ENCODE measurements at places on chromosomes 6 and 20.

- no peak for DNase-seq
These were observed 292.1 kb downstream of the CDC5L start for GRCh38 chr6:44679438-44680201.

DNA sequence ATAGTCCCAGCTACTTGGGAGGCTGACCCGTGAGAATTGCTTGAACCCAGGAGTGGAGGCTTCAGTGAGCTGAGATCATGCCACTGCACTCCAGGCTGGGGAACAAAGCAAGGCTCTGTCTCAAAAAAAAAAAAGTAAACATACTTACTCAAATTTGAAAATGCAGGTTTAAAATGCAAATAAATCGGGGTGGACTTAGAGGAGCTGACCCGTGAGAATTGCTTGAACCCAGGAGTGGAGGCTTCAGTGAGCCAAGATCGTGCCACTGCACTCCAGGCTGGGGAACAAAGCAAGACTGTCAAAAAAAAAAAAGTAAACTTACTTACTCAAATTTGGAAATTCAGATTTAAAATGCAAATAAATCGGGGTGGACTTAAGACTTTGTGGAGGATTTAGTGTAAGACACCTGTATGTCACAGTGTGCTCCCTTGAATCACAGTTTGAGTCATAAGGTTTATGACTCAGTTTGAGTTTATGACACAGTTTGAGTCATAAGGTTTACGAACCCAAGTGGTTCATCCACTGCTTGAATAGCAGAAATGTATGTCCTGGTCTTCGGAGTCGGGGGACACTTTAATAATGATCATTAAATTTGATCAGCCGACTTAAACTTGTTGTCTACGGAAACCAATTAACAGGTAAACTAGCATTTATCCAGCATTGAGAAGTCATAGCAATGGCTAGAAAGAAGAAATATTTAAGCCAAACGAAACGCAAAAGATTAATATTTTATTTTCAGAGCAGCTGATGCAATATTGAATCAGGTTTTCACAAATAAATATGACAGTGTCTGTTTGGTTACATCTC is 6.8 kb upstream of the MRPS10 start:
- no peak for DNase-seq

DNA sequence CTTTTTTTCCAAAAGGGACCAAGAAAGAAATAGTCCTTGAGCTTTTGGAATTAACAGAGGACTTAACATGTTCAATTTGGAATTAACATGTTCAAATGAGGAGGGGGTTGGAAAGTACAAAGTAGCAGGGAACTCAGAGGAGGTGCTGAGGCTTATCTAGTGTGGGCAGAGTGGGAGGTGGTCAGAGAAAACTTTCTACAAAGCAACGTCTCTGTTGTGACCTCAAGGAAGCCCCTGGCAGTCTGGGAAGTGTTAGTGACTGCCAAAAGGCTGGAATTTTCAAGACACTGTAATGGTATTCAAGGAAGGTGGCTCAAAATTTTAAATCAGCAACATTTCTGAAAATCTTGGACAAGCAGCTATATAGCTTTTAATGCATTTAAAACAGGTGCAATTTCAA is 7.3 kb downstream of the ECI2 start:
- no peak for DNase-seq

DNA sequence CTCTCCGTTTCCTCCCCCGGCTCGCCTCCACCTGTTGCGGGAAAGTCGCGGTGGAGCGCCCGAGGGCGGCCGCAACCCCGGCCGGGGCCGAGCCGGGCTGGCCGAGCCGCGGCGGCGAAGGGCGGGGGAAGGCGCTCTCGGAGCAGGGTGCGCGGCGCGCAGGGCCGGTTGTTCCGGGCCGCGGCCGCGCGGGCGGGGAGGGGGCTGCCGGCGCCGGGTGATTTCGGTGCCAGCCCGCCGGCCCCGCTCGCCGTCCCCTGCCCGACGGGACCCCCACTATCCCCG is 235 bp downstream of the MAP7 start:
- no peak for DNase-seq

DNA sequence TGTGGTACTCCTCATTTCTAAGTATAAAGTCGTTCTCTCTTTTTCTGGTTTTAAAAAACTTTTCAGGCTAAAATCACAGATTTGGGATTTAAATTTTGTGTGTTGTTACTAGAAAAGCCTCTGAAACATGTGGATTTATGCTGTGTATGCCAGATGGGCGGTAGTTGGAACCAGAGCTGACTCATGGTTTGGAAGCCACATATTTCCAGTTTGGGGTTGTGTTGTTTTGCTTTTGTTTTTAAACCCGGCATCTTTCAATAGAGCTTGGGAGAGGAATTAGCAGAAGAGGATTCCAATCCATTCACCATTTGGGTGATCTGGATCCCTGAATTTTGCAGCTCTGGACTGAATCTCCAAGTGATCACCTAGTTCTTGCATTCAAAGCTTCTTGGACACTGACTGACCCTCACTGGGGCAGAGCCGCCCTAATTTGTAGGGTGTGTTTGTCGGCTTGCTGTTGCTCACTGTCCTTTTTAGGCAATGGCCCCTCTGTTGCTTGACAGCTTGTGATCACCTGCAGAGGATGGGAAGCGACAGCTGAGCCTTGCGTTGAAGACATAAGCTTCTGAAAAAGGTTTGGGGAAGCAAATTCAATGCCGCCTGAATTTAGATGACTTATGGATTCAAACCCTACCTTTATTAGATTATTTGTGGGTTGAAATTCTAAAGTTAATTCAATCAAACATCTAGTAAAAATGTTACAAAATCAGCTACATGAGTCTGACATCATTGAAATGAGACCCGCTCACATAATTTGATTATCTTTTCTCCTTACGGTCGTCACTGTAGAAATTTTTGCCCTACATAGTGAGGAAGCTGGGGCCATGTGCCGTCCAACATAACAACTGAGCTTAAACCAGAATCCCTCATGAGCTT is 79.9 kb upstream of the CD83 start:
- DNase-seq, result no peak

DNA sequence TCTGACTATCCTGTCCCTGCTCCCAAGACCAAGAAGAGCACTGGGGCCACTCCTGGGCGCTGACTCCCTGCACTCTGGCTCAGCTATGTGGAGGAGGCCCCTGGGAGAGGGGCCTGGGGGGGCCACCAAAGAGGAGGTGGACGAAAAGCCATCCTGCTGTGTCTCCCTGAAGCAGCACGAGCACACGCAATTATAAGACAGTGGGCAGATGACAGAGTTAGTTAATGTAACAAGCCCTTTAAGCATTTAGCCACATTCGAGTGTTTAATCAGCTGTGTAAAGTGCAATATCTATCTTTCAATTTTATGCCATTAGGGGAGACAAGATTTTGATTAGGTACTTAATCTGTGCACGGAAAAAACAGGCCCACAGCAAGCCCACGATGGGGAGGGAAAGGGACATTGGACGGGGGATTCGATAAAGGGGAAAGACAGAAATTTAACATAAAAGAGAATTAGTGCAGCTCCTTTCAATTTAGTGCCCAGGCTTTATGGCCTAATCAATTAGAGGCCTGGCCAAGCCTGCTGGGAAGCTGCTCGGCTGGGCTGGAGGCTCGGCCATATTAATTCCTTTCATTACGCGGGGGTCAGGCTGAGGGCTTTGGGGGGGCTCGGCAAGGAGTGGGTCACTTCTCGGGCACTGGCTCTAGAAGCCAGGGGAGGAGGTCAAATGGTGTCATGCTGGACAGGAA is 286.2 kb downstream of the DHX35 start:
- no peak for DNase-seq

DNA sequence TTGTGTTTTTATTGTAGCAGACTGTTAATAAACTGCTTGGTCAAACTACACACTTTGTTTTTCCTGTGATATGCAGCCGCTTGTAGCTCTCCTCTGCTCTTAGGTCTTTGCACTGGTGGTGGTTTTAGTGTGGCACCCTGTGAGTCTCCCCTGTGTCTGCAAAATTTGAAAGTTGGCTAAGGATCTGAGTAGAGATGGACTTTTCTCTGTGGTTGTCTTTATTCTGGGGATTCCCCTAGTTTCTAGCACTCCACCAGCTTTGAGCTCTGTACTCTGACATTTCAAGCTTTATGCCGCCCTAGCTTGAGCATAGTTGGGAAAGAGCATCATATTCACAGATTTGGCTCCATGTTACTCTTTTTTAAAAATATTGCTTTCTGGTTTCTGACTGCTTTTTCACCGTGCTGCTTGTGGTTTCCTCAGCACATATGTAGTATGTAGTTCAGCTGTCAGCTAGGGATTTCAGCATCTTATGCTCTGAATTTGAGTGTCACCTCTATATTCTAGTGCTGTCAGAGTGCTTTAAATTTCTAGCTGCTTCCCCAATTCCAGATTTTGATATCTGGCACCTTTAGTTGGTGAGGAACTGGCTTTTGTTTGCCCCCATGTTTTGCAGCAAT is 25.4 kb downstream of the CDYL start:
- DNase-seq, result no peak

DNA sequence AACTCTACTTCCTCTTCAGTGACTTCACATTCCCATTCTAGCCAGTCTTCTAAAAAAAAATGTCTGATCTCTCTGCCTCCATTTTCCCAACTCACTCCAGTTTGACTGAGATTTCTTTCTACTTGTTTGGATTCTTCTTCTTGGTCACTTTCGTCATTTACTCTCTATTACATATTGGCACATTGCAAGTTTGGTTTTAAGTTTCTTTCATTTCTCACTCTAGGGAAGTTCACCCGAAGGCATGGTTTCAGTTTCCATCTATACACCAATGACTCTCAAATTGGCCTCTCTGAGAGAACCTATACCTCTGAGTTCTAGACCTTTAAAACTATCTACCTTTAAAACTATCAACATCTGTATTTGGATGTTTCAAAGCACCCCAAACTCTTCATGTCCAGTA is 51.3 kb downstream of the CD109 start:
- no peak for DNase-seq

DNA sequence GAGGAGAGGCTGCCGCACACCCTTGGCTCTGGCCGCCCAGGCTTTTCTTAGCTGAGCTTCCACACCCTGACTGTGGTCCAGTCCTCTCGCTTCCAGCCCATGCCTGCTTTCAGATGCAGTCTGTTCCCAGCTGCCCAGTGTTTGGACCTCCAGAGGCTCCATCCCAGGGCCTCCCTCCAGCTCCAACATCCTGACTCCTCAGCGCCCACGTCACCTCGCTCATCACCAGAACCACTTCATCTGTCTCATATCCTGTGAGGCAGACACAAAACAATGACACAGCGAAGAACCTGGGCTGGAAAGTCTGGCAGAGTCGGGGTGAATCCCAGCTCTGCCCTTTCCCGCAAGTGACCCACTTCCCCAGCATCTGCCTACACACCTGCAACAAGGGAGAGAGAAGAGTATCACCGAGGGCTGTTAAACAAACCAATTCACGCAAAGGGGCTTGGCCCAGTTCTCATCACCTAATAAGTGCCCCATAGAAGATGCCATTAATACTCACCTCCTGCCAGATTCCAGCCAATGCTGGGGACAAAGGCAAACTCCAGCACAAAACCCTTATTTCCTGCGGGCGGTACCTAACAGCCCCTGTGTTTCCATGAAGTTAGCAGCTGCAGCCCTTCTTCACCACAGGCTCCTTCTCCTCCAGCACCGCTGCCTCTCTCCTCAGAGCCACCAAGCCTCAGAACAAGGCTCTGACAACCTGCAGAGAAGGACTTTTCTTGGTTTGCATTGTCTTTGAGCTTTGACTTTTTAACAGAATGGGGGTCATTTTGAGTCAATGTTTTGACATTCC is 133.4 kb upstream of the CDH4 start:
- DNase-seq, result no peak

GRCh38 chr6:114286211-114286610 is 56.6 kb downstream of the HS3ST5 start:
- DNase-seq, result no peak

- no peak for DNase-seq
These were observed 348.1 kb downstream of the THBS2 start for GRCh38 chr6:168905451-168906090.

- no peak for DNase-seq
These were observed 124.1 kb upstream of the RPS6KA2 start for GRCh38 chr6:166751051-166751595.

- no peak for DNase-seq
These were observed 25.0 kb downstream of the BMP7 start for GRCh38 chr20:57241363-57241991.

- DNase-seq, result no peak
These were observed 448.3 kb upstream of the HSF2 start for GRCh38 chr6:121951123-121951522.

Measured in stimulated activated CD4-positive, alpha-beta T cell treated with anti-CD3 and anti-CD28 coated beads, Interleukin-12 subunit alpha, Interleukin-12 subunit beta, amount 100 ng/mL, for 4 hours (primary cell).